ENCODE measurements at places on chromosomes 6 and 20. TPM values are rescaled to one million over a fixed set of nuclear protein-coding genes. Genes with fewer than 3 reads are reported as not detected.

GRCh38 chr6:15368186-15368585, 122.3 kb downstream of the JARID2 start:
- DNase-seq = no peak

- no peak for DNase-seq
Measured at GRCh38 chr6:113960795-113961194, 10.2 kb downstream of the HDAC2 start.

- no peak for DNase-seq
Measured at GRCh38 chr6:37332894-37333293, 20.9 kb upstream of the RNF8 start.

GRCh38 chr6:7106752-7107577, 796 bp upstream of the RREB1 start:
- no peak for DNase-seq

DNA sequence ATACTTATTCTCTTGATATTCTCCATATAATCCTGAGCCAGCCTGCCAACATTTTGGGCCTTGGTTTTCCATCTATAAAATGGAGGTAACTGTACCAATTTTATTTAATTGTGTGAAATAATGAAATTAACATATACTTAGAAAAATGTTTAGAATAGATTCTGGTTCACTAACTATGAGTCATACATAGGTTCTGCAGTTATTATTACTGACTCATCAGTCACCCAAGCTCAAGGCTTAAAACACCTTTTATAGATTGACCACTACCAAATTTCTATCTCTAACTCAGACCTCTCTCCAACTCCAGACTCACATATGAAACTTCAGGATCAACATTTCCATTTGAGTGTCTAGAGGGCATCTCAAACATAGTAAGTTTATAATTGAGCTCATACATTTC, 1277.2 kb upstream of the GJE1 start:
- DNase-seq = no peak

- DNase-seq = no peak
Measured at GRCh38 chr20:4812216-4812615, 90.5 kb downstream of the PRND start.

DNA sequence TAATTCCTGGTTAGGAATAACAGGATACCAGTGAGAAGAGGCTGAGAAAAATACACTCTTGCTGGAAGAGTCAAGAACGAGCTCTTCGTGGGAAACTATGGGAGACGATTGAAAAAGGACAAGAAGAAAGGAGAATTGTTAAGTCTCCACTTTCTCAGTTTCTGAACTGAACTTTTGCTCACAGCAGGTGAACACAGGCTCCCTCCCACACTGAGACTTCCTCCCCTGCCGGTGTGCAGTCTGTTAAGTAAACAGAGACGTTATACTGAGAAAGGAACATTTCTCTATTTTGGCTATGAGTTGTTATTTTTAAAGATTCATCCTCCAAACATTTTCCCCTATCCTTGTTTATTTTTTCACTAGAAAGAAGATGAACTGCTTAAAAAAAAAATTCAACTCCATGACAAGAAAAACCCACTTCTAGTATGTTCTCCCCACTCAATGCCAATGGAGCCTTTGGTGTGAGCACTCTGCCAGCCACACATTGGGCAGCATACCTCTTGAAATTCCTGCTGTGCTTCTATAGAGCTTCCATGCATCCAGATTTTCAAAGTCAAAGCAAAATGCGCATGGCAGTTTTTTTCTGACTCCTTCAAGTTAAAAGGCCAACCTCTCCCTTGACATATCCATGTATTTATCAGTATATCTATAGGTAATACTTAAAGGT, 250.5 kb downstream of the ESR1 start:
- DNase-seq = no peak

- no peak for DNase-seq
Measured at GRCh38 chr20:44800391-44801046, 9.8 kb downstream of the RIMS4 start.

- DNase-seq = no peak
Measured at GRCh38 chr20:31543966-31544598, 29.8 kb downstream of the HM13 start.

GRCh38 chr6:90877616-90878015, 290.7 kb upstream of the MAP3K7 start:
- no peak for DNase-seq

- DNase-seq = no peak
Measured at GRCh38 chr20:34396408-34396807, 33.3 kb downstream of the ITCH start.

DNA sequence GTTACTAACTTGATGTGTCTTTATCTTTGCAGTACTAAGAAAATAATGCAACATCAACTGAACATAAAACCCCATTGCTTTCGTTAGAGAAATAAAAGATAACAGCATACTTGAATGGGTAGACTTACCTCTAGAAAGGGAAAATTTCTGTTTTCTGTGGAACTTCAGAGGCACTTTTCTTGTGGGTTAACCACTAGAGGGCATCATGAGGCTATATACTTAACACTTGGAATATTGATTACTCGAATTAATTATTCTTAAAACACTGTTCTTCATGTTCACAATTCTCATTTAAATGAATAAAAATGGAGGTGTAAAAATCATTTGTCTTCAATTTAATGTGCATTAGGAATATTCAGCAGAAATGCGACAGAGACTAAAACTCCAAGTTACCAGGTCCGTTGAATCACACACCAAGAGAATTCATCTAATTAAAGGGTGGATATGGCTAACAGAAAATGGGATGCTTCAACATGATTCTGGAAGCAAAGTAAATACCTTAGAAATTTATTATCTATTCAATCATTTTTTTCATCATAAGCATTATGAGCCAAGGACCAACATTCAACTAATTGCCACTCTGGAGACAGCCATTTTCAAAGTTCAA, 330.8 kb upstream of the PREP start:
- DNase-seq = no peak

DNA sequence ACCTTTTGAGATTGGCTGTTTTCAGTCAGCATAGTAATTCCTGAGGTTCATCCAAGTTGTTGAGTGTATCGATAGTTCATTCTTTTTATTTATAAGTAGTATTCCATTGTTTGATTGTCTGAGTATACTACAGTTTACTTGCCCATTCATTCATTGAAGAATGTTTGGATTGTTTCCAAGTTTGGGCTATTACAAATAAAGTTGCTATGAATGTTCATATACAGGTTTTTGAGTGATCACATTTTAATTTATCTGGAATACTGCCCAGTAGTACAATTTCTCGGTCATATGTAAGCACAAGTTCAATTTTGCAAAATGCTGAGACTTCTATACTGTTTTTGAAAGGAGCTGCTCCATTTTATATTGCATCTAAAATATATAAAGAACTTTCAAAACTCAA, 14.2 kb upstream of the EPHA7 start:
- DNase-seq = no peak

GRCh38 chr6:16673011-16673797, 88.1 kb downstream of the ATXN1 start:
- DNase-seq = no peak

GRCh38 chr6:118240878-118241528, 307.1 kb upstream of the PLN start:
- DNase-seq = no peak

GRCh38 chr6:107083047-107083768, 32.1 kb downstream of the BEND3 start:
- DNase-seq = no peak

- DNase-seq = peak; percentile 55
Measured at GRCh38 chr20:57781901-57782300, 72.1 kb upstream of the PMEPA1 start.

DNA sequence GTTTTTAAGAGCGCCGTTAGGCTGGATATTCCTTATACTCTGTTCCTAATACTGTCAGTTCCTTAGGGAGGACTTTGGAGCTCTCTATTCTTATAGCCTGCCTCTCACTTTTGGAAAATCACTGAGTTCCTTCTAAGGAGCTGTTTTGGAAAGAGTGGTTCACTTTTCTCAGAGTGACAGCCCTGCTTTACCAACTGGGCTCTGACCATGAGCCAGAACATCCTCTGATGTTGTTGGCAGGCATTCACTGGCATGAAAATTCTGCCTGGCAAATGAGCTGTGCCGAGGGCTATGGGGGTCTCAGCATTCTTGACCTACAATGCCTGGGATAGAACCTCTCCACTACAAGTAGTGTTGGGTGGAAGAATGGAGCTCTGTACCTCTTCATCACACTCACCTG, 14.9 kb upstream of the SEMG1 start:
- no peak for DNase-seq

DNA sequence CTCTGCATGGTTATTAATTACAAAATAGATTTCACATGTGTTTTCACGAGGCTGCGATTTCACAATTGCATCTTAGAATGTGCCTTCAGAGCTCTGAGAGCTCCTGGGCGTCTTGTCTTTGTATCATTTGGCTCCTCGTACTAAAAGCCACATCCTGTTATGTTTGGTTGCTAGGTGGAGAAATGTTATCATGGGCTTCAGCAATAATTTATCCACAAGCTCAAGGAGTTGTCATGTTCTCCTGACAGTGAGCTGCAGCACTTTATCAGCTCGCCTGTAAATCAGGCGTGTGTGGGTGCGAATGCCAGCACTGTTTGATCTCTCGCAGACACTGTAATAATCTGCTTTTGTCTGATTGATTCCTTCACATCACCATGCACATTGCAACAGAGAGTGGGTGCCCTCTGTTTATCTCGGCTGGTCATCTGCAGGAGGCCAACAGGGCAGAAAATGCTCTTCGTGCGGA, 218.6 kb upstream of the ZFP64 start:
- DNase-seq = no peak

DNA sequence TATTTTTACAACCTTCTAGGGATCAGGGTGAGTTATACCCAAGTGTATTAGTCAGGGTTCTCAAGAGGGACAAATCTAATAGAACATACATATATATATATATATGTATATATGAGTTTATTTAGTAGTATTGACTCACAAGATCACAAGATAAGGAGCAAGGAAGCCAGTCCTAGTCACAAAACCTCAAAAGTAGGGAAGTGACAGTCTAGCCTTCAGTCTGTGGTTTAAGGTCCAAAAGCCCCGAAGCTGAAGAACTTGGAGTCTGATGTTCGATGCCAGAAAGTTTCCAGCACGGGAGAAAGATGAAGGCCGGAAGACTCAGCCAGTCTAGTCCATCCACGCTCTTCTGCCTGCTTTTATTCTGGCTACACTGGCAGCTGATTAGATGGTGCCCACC, 632.7 kb upstream of the AGPAT4 start:
- DNase-seq = no peak

GRCh38 chr20:58875541-58876134, 23.1 kb downstream of the GNAS start:
- DNase-seq = no peak

GRCh38 chr20:46572153-46572552, 21.7 kb upstream of the OCSTAMP start:
- no peak for DNase-seq

- DNase-seq = no peak
Measured at GRCh38 chr6:147787417-147787816, 278.9 kb downstream of the SAMD5 start.

DNA sequence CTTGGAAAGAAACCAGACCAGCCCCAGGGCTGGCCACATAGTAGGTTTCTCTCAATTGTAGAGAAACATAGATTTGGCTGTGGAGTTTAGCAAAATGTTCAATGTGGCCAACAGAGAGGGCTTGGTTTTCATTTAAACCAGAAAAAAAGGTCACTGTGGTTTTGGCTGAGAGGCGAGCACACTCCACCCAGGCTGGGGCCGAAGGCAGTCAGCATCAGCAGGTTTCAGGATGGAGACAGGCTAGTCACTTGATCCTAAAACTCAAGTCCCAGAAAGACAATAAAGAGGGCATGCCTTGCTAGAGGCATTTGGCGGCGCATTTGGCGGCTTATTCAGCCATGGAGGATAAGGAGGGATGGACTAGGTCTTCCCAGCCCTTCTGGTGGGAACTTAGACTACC, 73.1 kb downstream of the PRND start:
- no peak for DNase-seq

GRCh38 chr6:95768539-95768938, 191.2 kb downstream of the MANEA start:
- DNase-seq = no peak

DNA sequence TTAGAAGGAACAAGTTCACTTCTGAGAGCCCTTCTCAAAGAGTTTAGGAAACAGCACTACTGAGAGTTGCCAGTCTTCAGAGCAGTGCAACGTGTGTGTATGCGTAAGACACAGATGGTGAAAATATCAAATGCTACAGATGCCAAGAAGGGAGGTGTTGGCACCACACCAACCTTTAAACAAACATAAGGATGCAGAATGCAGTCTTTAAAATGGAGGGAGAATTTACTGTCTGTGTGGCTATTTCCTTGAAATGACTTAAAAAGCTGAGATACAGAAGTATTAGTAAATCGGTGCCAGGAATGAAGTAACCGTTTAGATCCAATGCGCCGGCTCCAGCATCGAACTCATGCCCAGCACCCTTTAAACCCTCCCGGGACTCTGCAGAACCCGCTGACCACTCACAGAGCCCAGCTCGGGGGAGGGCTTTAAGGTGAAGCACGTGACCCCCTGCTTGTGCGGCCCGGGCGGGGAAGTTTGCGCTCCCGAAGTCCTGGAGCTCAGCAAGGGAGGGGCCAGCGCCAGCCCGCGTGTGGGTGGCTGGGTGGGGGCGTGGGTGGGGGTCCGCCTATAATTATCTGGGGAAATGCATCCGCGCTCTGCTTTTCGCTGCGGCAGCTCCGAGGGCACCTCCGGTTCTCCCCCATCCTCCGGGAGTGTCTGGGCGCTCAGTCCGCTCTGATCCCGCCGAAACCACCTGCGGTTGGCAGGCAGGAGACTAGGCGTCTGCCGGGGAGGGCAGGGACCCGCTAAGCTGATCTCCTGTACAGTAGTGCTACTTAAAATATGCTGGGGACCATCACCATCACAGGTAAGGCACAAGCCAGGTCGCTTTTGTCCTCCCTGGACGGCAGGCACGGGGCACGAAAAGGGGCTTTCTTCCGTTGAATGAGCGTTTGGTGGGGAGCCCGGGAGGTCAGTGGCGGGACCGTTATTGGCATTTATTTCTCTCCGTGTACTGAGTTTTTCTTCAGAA, 66.0 kb downstream of the ZBTB2 start:
- no peak for DNase-seq

- DNase-seq = no peak
Measured at GRCh38 chr20:9236458-9236857, 167.6 kb downstream of the PLCB4 start.

GHRH gene
- not detected for total RNA-seq

SCRT2 gene
- not detected for total RNA-seq

C2 gene
- total RNA-seq = 60.8 TPM

MBOAT1 gene
- total RNA-seq = 6.3 TPM

FBXO30 gene
- 8.1 TPM for total RNA-seq

TENT5A gene
- 15.2 TPM for total RNA-seq

HTR1B gene
- 0.16 TPM for total RNA-seq

CASS4 gene
- total RNA-seq = 3.1 TPM

TNFRSF21 gene
- total RNA-seq = 55.7 TPM

PLG gene
- not detected for total RNA-seq

OVOL2 gene
- total RNA-seq = not detected

NNAT gene
- 27.3 TPM for total RNA-seq

PSORS1C2 gene
- total RNA-seq = not detected

MCHR2 gene
- not detected for total RNA-seq

ADGRB3 gene
- total RNA-seq = 0.74 TPM

All from mesenteric fat pad (tissue), 1 donor.